SJCRH30 (cell line): ENCODE measurements at places on chromosomes 5 and 9. TPM values are rescaled to one million over a fixed set of nuclear protein-coding genes. Genes with fewer than 3 reads are reported as not detected.
A peak's percentile ranks its signal among the peaks of the same experiment; 100 is the strongest.

Gene LCN2
- total RNA-seq = not detected in 2 replicates

Gene TLX3
- 6.2 and 6.9 TPM in 2 replicates for total RNA-seq

Gene TAS2R1
- not detected in 2 replicates for total RNA-seq

Gene UGT3A2
- not detected in 2 replicates for total RNA-seq

Gene ENDOG
- total RNA-seq = 14.8 and 21.2 TPM in 2 replicates

DNA sequence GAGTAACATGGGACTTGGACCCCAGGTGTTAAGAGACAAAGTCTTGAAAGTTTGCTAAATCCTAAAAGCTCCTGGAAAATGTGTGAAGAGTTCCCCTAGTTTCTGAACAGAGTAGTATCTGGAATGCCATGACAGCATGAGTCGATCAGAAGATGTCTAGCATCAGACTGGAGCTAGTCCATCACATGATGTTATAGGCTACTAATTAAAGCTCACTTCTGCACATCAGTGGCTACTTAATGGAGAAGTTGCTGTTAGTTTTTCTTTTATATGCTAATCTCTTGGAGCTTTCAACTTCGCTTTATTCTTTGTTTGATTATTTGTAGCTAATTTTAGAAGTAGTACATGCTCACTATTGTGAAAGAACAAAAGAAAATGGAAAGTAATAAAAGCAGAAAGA, 471.3 kb upstream of the KLF4 start:
- DNase-seq = no peak
- no peaks in the 10 kb centered on the region for H3K36me3 ChIP-seq
- H3K27me3 ChIP-seq = no peaks in the 10 kb centered on the region; the same call in 1 of the 2 replicates
- H3K27ac ChIP-seq = no peak overlapping the region
- no peak overlapping the region for H3K4me3 ChIP-seq
- H3K4me1 ChIP-seq = no peaks in the 10 kb centered on the region

DNA sequence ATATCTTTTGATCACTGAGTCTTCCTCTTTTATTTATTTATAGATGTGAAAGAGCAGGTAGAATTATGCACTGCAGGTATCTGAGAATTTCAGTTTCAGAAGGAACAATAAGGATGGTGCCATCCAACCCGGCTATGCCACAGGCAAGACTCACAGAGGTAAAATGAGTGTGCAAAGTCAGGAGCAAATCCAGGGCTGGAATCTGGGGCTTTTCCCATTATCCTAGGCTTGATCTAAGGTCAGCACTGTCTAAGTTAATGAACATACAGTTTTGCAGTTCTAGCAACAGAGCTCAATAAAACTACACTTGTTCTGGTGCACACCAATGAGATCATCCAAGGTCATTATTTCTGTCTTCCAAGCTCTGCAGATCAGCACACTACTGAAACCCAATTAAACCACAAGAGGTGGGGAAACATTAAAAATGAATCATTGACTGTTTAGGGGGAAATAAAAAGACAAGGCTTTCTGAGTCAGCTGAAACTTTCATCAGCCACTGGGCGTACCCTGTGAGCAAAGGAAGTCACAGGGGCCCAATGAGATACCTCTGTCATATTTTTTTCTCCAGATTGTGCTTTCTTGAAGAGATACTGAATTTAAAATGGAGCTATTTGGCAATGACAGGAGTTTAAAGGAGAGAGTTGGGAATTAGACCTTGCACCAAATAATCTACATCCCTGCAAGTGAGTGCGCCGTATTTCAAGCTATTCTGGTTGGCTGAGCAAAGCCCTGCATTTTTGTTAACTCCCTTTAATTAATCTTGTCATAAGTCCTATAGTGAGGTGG, 662.2 kb upstream of the ZNF608 start:
- H3K27ac ChIP-seq = no peak overlapping the region
- H3K36me3 ChIP-seq = no peaks in the 10 kb centered on the region
- no peaks in the 10 kb centered on the region for H3K27me3 ChIP-seq
- peaks cover 18% of the 10 kb centered on the region for H3K4me1 ChIP-seq
- no peak overlapping the region for H3K4me3 ChIP-seq

DNA sequence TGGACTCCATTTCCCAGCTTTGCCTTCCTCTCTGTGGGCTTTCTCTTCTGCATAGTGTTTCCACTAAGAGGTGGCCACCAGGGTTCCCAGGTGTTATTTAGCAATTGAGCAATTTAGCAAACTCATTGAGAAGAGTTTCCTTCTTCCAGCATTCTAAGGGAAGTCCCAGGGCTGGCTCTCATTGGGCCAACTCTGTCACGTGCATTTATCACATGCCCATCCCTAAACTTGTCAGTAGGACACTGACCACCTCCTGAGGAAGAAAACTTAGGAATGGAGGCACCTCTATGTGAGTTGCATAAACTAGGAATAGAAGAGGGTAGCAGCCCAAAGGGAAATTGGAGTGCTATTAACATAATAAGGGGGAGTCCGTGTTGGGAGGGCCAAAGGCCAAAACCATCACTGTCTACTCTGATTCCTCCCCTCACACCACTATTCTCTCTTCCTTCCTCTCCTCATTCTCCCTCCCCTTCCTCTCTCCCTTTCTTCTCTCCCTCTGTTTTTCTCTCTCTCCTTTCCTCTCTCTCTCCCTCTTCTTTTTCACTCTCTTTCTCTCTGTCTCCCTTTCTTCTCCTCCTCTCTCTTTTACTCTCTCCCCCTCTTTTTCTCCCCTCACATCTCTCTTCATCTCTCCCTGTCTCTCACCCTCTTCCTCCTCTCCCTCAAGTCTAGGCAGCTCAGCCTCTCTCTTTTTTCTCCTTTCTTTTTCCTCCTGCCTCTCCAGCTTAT, 213.4 kb downstream of the PALM2AKAP2 start:
- no peaks in the 10 kb centered on the region for H3K27me3 ChIP-seq
- peaks cover 32% of the 10 kb centered on the region for H3K36me3 ChIP-seq
- H3K4me1 ChIP-seq = no peaks in the 10 kb centered on the region
- no peak overlapping the region for H3K4me3 ChIP-seq
- no peak overlapping the region for H3K27ac ChIP-seq
- DNase-seq = no peak

DNA sequence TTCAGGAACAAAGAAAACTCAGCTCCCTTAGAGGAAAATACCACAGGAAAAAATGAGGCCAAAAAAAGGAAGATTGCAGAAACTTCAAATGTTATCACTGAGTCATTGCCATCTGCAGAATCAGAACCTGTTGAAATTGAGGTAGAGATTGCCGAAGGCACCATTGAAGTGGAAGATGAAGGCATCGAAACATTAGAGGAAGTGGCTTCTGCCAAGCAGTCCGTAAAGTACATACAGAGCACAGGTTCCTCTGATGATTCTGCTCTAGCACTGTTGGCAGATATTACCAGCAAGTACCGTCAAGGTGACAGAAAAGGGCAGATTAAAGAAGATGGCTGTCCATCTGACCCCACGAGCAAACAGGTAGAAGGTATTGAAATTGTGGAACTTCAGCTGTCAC, 30.8 kb upstream of the NIM1K start:
- no peaks in the 10 kb centered on the region for H3K27me3 ChIP-seq
- H3K4me1 ChIP-seq = no peaks in the 10 kb centered on the region
- no peak overlapping the region for H3K4me3 ChIP-seq
- H3K36me3 ChIP-seq = peaks cover 49% of the 10 kb centered on the region

- H3K4me3 ChIP-seq = no peak overlapping the region
- no peak for DNase-seq
- H3K4me1 ChIP-seq = peaks cover 5% of the 10 kb centered on the region; the same call in 1 of the 2 replicates
These were observed 37.1 kb downstream of the CAMK2A start for GRCh38 chr5:150252489-150252888.

- no peak overlapping the region for H3K4me3 ChIP-seq
- H3K27me3 ChIP-seq = no peaks in the 10 kb centered on the region
- no peaks in the 10 kb centered on the region for H3K36me3 ChIP-seq
- H3K4me1 ChIP-seq = no peaks in the 10 kb centered on the region
These were observed 68.5 kb downstream of the SLC24A2 start for GRCh38 chr9:19720377-19720776.

DNA sequence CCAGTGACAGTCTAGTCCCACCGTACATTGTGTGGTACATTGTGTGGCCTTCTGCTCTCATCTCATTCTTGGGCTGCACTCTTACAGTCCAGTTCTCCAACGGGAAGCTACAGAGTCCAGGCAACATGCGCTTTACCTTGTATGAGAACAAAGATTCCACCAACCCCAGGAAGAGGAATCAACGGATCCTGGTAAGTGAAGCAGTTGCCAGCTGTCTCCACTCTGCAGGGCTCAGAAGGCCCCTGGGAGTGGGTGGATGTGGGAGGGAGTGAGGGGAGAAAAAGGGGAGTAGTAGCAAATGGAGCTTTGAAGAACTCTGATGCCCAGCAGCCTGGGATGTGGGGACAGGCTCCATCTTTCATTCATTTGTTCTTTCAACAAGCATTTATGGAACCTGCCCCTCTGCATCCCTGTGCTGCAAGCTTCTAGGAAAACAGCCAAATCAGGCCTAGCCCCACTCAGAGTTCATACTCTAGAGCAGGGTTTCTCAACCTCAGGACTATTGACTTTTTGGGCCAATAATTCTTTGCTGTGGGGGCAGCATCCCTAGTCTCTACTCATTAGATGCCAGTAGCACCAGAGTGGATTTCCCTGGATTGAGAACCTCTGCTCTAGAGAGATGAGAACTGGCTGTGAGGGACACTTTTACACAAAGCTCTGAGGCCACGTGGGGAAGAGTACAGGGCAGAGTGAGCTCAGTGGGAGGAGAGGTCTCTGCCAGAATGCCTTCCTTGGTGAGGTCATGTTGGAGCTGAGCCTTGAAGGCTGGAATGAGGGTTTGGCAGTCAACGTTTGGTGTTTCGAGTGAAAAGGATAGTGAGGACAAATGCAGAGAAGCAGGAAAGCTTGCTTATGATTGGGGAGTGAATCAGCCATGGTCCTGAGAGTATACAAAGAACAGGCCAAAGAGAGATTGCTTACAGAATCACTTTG, 1.1 kb downstream of the POLR1E start:
- peaks cover 10% of the 10 kb centered on the region for H3K4me1 ChIP-seq
- peaks cover 14% of the 10 kb centered on the region for H3K36me3 ChIP-seq
- H3K27me3 ChIP-seq = no peaks in the 10 kb centered on the region
- H3K27ac ChIP-seq = peak overlapping the region; percentile 50
- peak overlapping the region; percentile 76 for H3K4me3 ChIP-seq

GRCh38 chr9:90009447-90009846, 404.6 kb downstream of the GADD45G start:
- no peaks in the 10 kb centered on the region for H3K27me3 ChIP-seq
- H3K4me1 ChIP-seq = peaks cover 27% of the 10 kb centered on the region
- H3K36me3 ChIP-seq = no peaks in the 10 kb centered on the region
- no peak overlapping the region for H3K4me3 ChIP-seq

- H3K4me3 ChIP-seq = no peak overlapping the region
- H3K27me3 ChIP-seq = no peaks in the 10 kb centered on the region
- no peaks in the 10 kb centered on the region for H3K36me3 ChIP-seq
- H3K4me1 ChIP-seq = no peaks in the 10 kb centered on the region
- H3K27ac ChIP-seq = no peak overlapping the region
- DNase-seq = no peak
These were observed 43.0 kb downstream of the SEMA5A start for GRCh38 chr5:9502864-9503263.

DNA sequence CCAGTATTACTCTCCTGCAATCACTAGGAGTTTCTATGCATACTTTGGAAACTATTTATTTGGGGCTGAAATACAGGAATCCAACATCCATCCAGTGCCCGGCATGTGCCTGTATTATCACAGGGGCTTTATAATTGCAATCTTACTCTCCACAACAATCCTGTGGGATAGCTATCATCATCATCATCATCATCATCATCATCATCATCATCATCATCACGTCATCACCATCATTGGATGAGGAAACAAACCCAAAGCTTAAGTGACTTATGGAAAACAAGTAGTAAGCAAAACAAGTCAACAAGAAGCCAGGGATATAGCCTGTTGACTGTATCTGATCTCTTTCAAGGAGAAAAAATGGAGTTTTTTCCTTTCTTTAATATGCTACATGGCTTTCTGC, 47.8 kb upstream of the FYB1 start:
- H3K27ac ChIP-seq = no peak overlapping the region
- no peak for DNase-seq
- H3K4me1 ChIP-seq = no peaks in the 10 kb centered on the region
- H3K27me3 ChIP-seq = peaks cover 5% of the 10 kb centered on the region; the same call in 1 of the 2 replicates
- H3K4me3 ChIP-seq = no peak overlapping the region

- H3K27me3 ChIP-seq = no peaks in the 10 kb centered on the region
- no peak overlapping the region for H3K27ac ChIP-seq
- no peaks in the 10 kb centered on the region for H3K36me3 ChIP-seq
- H3K4me1 ChIP-seq = peaks cover 12% of the 10 kb centered on the region
- no peak overlapping the region for H3K4me3 ChIP-seq
These were observed 195.0 kb downstream of the RGS3 start for GRCh38 chr9:113658545-113658895.

- H3K4me3 ChIP-seq = no peak overlapping the region
- H3K36me3 ChIP-seq = no peaks in the 10 kb centered on the region
- DNase-seq = no peak
These were observed 580.3 kb downstream of the BNC2 start for GRCh38 chr9:16290169-16290568.

DNA sequence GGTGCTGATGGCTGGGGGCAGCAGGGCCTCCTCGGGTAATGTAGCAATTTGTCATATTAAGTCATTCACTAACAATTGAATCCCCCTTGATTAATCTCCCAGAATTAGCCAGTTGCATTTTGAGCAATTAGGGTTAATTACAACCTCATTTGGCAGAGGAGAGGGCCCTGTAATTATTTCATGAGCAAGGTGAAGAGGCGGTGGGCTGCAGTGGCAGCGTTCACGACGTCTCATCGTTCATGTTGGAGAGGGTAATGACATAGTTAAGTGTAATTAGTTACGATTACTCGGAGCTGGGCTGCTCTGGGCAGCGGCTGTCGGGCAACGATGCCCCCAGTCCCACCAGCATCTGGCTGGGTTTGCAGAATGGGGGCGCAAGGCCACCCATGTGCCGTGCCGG, 46.0 kb downstream of the NEK6 start:
- peaks cover 21% of the 10 kb centered on the region for H3K4me1 ChIP-seq
- H3K27ac ChIP-seq = no peak overlapping the region
- no peaks in the 10 kb centered on the region for H3K27me3 ChIP-seq

- H3K4me1 ChIP-seq = no peaks in the 10 kb centered on the region
- DNase-seq = peak; percentile 79
- H3K27me3 ChIP-seq = no peaks in the 10 kb centered on the region
These were observed 20.3 kb downstream of the PTPA start for GRCh38 chr9:129131300-129132145.

- H3K36me3 ChIP-seq = no peaks in the 10 kb centered on the region
- no peaks in the 10 kb centered on the region for H3K27me3 ChIP-seq
- H3K27ac ChIP-seq = no peak overlapping the region
- no peak overlapping the region for H3K4me3 ChIP-seq
- H3K4me1 ChIP-seq = peaks cover 3% of the 10 kb centered on the region; the same call in 1 of the 2 replicates
These were observed 156.1 kb downstream of the SNX18 start for GRCh38 chr5:54673523-54674225.

GRCh38 chr9:109830545-109830944, 50.5 kb downstream of the PALM2AKAP2 start:
- no peak overlapping the region for H3K27ac ChIP-seq
- peaks cover 3% of the 10 kb centered on the region for H3K4me1 ChIP-seq
- peaks cover 46% of the 10 kb centered on the region for H3K36me3 ChIP-seq
- no peak for DNase-seq
- H3K27me3 ChIP-seq = no peaks in the 10 kb centered on the region

DNA sequence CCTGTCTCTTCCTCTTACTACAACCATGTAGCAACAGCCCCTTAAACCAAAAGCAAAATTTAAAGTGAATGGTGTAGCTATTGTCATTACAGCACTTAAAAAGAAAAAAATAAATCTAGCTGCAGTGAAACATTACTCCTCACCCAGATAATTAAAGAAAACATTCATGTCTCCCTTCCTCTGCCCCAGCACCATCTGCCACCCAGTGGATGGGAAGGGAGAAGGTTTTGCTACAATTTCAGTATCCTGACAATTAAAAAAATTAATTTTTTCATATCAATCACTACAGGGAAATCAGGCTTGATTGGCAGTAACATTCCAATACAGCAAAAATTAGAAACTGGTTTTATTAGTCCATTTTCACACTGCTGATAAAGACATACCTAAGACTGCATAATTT, 147.4 kb upstream of the PUM3 start:
- H3K27ac ChIP-seq = no peak overlapping the region
- H3K27me3 ChIP-seq = no peaks in the 10 kb centered on the region
- no peaks in the 10 kb centered on the region for H3K36me3 ChIP-seq
- no peak for DNase-seq
